ENCODE measurements at places on chromosomes 2 and 18. TPM values are rescaled to one million over a fixed set of nuclear protein-coding genes. Genes with fewer than 3 reads are reported as not detected.

DNA sequence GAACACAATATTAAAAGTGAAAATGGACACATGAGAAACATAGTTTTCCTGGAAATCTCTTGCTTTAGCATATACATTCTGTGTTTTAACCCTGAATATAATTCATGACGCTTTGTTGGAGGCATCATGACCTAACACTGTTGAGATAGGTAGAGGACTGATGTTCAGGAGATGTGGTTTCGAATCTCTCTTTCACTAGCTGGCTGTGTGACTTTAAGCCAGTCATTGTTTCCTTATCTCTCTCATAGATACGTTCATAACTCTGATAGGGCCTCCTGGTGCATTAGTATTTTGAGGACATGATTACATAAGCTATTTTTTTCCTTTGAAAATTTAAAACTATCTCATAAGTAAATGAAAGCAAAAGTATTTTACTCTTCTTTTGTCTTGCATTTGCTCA lies 179.0 kb upstream of the DTNA start:
- no peak for DNase-seq

Gene CFC1
- polyA plus RNA-seq = not detected

Gene ADAM23
- polyA plus RNA-seq = 0.27 TPM

Gene RAX
- not detected for polyA plus RNA-seq

- DNase-seq = no peak
Measured at GRCh38 chr2:100283724-100284501, 38.4 kb downstream of the LONRF2 start.

GRCh38 chr2:238938003-238938400 lies 90.1 kb downstream of the TWIST2 start:
- no peak for DNase-seq

Gene HJURP
- 10.7 TPM for polyA plus RNA-seq

- no peak for DNase-seq
Measured at GRCh38 chr2:227536445-227536844, 62.2 kb upstream of the SCYGR2 start.

DNA sequence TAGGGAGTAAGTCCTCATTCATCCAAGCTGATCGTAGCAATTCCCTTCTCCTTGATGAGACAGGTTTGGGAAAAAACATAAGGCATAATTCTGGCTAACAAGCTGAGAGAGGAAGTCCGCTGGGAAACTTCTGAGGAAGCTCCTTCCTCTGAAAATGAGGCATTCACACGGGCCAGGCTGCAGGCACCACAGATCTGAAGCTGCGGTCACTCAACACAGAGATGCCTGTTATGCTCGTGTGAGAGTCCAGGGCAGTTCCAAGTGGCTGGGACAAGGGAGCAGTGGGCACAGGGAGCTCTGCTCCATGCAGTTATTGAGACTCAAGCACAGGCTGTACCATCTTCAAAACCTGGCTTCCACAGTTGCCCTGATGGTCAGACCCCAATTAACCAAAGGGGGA lies 200.9 kb upstream of the ID2 start:
- no peak for DNase-seq

DNA sequence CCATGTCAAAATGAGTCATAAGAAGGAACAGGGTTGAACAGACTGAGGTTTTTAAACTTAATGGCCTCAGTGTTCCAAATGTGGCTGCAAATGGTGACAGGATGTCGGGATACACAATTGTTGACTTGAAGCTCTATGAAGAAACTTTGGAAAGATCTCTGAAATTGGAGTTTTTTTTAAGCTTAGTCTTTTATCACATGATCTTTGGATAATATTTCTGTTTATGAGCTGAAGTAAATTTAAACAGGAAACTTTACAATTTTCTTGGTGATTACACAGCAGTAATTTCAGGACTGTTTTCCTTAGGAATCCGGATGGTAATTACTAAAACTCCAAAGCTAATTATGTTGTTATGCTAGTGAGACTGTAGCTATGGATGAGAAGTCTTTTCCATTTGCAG lies 199.1 kb upstream of the NRXN1 start:
- DNase-seq = no peak

Gene CNDP1
- polyA plus RNA-seq = 11.9 TPM

Gene SS18
- polyA plus RNA-seq = 18.6 TPM

DNA sequence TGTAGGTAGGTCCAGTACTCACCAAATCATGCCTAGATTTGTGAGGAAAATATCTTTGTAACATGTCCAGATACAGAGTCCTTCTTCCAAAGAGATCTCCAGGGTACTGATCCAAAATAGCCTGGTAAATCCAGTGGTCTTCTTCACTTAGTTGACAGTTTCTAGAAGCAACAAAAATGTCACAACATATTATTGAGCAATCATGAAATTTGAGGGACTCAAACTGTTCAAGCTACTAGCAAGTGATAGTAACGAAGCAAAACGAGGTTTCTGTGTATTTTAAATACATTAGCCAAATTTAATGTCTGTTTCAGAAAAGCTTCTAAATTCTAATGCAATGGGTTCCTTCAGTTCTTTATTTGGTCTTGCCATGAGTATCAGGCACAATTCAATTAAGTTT lies 142.8 kb downstream of the CCDC148 start:
- no peak for DNase-seq

Gene BIN1
- 16.8 TPM for polyA plus RNA-seq

GRCh38 chr18:59861963-59862819 lies 37.6 kb upstream of the PMAIP1 start:
- DNase-seq = peak; percentile 33

- DNase-seq = no peak
Measured at GRCh38 chr2:15983496-15983895, 43.1 kb downstream of the MYCN start.

DNA sequence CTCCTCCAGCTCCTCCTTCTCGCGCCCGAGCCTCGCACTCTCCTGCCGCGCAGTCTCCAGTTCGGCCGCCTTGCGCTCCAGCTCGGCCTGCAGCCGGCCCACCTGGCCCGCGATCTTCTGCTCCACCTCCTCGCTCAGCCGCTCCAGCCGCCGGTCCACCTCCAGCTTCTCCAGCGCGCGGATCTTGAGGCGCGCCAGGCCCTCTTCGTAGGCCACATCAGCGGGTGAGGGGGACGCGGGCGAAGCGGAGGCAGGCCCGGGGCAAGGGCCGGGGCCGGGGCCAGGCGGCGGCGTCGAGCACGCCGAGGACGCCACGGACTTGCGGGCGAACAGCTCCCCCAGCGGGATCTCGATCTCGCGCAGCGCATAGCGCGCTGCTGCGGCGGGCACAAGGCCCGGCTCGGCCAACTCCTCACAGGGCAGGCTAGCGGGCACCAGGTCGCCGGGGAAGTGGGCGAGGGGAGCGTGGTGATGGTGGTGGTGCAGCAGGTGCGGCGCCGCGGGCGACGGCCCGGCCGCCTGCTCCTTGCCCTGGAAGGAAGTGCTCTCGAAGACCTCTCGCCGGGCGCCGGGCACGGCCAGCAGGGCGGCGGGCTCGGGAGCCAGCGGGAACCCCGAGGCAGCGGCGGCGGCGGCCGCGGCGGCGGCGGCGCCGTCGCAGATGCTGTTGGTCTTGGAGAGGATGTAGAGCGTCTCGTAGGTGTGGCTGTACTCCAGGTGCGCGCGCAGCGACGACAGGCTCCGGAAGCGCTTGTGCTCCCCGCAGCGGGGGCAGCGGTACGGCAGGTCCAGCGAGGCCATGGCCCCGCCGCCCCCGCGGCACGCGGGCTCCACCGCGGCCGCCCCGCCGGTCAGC lies 15.2 kb downstream of the FBXO41 start:
- peak; percentile 82 for DNase-seq

Gene WDR35
- polyA plus RNA-seq = 0.45 TPM

Gene OTOS
- polyA plus RNA-seq = not detected

DNA sequence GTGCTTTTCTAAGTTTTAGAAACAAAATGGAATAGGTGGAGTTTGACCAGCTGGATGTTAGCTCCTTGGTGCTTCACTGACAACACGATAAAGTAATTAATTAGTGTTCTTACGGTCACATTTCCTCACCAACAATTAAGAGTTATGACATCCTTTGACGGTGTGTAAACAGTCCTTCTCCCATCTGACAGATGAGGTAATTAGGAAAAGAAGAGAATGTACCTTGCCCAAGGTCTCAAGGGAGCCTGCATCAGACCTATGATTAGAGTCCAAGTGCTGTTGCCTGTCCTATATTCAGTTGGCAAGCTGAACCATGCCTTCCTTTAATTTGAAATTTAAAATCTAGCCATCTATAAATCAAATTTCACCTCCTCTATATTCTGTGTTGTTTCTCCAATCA lies 48.3 kb upstream of the STK17B start:
- DNase-seq = peak; percentile 80

- no peak for DNase-seq
Measured at GRCh38 chr2:138718405-138718804, 61.8 kb downstream of the NXPH2 start.

DNA sequence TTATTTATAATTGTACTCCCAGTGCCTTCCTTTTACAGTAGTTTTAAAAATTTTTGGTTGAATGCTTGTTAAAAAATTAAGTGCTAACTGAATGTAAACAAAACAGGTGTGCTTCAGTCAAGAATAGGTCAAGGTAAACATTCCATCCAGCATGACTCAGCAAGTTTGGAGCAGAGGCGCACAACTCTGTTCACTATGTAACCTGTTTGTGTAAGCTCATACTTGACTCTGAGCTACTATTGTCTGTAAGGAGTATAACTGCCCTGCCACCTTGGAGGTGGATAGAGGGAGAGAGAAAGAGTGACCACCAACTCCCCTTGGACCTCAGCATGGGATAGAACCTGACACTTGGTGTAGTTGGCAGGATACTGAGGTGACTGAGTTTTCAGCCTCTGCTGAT lies 207.4 kb upstream of the SYT4 start:
- no peak for DNase-seq

Gene EN1
- polyA plus RNA-seq = not detected

Gene REG3A
- polyA plus RNA-seq = 11,127 TPM

- DNase-seq = no peak
Measured at GRCh38 chr2:29990129-29990528, 68.7 kb upstream of the ALK start.

DNA sequence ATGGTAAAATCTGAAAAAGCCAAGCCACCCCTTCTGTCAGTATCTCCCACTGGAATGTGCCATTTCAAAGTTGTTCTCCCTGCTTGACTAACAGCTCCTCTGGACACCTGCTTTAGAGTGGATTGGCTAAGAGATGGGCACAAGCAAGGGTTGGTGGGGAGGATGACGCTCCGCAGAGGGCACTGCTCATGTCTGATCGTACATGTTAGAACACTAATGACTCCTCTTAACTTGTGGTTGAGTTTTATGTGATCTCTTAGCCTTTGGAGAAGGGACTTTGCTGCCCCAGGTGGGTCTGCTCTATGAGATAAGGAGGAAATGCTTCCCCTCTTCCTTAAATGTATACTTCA lies 8.2 kb upstream of the KIAA2012 start:
- DNase-seq = no peak

- DNase-seq = no peak
Measured at GRCh38 chr2:172843266-172843582, 107.6 kb downstream of the RAPGEF4 start.

Gene ASIC4
- polyA plus RNA-seq = not detected

GRCh38 chr2:29923110-29923721 lies 1.8 kb upstream of the ALK start:
- peak; percentile 58 for DNase-seq

Gene KCNF1
- not detected for polyA plus RNA-seq

DNA sequence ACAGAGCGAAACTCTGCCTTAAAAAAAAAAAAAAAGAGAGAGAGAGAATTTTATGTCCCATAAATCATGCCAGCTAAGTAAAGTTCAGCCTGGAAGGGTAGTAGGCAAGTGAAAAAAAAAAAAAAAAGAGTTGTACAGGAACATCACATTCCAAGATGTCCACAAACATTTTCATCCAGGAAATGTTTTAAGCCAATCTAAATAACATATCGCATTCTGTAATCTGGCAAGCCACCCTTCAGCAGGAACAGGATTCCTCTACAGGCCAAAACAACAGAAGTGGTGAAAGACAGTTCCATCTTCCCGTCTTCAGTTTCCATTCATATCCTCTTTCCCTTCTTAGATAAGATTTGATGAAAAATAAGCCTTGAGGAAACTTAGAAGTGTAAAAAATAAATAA lies 1108.1 kb upstream of the DDX18 start:
- no peak for DNase-seq

Gene DSG2
- polyA plus RNA-seq = 28.9 TPM

DNA sequence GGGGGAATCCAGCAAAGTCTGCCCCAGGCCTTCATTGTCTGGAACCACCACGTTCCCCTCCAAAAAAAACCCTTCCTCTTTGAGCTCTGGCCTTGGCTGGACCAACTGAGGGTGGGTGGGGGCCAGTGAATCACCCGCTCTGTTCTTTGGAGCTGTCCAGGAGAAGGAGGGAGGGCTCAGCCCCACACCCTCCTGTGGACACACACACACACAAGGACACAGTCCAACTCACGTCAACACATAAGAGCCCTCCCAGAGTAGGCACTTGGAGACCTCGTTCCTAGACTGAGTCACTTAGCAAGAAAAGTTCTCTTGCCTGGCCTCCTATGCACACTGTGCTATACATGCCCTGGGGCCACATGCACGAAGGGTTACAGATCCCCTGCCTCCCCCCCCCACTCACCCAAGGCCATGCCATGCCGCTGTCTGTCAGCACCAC lies 1.2 kb upstream of the TNS1 start:
- DNase-seq = no peak

- no peak for DNase-seq
Measured at GRCh38 chr2:179562330-179562885, 297.8 kb upstream of the SESTD1 start.

DNA sequence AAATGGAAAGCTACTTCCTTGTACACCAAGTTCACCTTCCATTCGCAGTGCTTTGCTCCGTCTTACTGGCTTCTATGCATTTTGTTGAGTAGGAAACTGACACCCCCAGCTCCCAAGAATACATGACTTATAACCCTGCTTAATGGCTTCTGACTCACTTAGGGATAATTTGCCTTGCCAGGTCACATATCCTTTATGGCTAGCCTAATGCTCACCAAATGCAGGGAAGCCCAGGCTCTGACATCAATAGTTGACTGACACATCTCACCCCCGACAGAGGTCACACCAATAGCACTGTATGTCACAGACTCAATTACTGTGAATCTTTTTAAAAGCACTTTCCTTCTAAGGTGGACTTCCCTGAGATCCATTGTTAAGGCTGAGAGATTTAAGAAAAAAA lies 147.2 kb downstream of the DTNA start:
- DNase-seq = no peak

GRCh38 chr18:34495506-34495905 lies 214.6 kb upstream of the DTNA start:
- DNase-seq = no peak

DNA sequence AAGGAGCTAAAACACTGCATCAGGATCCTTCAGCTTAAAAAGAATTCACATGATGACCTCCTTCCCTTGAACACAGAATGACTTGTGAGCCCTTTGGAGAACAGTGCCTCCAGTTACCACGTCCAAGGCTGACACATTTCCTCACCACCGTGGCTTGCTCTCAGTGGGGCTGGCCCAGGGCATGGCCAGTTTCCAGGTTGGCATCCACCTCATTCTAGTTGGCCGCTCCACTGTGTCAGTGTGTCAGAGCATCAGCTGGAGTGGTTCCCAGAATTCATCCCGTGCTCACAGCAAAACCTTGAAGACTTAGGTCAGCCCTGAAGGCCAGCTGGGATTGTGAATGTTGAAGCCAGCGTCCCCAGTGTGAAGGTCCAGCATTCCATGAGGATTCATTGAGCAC lies 158.5 kb downstream of the INSIG2 start:
- no peak for DNase-seq

Gene HOXD4
- polyA plus RNA-seq = 0.97 TPM
